Activated CD4-positive, alpha-beta T cell treated with anti-CD3 and anti-CD28 coated beads for 36 hours (primary cell): ENCODE measurements at places on chromosomes 6 and 20. TPM values are rescaled to one million over a fixed set of nuclear protein-coding genes. Genes with fewer than 3 reads are reported as not detected.

COL9A1 gene
- not detected for total RNA-seq

TMEM74B gene
- total RNA-seq: 1.5 TPM

DNA sequence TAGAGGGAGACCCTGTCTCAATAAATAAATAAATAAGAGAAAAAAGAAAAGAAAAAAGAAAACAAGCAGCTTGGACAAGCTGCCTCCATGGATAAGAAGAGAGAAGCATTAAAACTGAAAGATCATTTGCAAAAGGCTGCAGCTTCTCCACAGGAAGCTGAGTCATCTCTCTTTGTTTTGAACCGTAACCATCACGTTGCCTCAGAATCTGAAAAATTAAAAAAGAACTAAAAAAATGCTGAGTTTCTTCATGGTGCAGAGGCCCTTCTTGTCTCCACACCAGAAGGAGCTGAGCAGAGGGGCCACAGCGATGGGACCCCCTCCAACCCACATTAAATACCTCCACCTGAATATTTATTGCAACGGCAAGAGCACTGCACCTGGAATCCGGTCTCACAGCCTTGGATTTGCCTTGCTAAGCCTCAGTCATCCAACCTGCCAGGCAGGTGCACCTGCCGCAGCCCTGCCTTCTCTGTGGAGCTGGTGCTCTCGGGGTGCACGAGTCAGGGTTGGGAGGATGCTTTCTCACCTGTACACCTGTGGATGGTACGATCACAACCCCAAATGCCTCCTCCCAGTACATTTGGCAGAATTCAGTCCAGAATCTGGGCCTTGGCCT, 28.1 kb downstream of the TOX2 start:
- H3K4me3 ChIP-seq: no peak overlapping the region
- no peaks in the 10 kb centered on the region for H3K36me3 ChIP-seq
- peak; percentile 33 for DNase-seq
- peaks cover 69% of the 10 kb centered on the region for H3K4me1 ChIP-seq
- H3K27ac ChIP-seq: peak overlapping the region; percentile 56
- H3K27me3 ChIP-seq: peaks cover 11% of the 10 kb centered on the region

GRCh38 chr6:119274197-119274595, 75.4 kb downstream of the MAN1A1 start:
- H3K27ac ChIP-seq: no peak overlapping the region
- no peak for DNase-seq
- H3K4me3 ChIP-seq: no peak overlapping the region
- no peaks in the 10 kb centered on the region for H3K27me3 ChIP-seq
